MCF 10A (cell line): ENCODE measurements at places on chromosomes 5 and 9. TPM values are rescaled to one million over a fixed set of nuclear protein-coding genes. Genes with fewer than 3 reads are reported as not detected.

CD274 gene
- total RNA-seq = 1.9 and 2.6 TPM in 2 replicates

GRCh38 chr5:42620579-42621216 is 135.9 kb upstream of the CCDC152 start:
- DNase-seq = peak; percentile 70

DNA sequence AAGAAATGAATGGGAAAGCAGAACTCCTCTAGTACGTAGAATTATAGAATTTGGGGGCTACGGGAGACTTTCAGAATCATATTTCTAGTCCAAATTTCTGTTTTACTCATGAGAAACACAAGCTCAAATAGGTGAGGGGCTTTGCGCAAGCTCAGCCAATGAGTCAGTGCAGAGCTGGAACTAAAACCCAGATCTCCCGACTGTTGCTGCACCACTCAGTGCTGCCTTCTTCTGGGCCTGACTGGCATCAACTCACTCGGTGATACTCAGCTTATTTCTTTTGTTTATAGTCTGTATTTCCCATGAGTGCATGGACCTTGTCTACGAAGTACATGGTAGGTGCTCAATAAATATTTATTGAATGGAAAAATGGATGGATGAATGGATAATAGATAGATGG is 280.2 kb downstream of the CDK5RAP2 start:
- peak; percentile 49 for DNase-seq

GRCh38 chr5:142262683-142263082 is 62.1 kb downstream of the SPRY4 start:
- no peak for DNase-seq

CCDC187 gene
- not detected in 2 replicates for total RNA-seq

SLC46A2 gene
- not detected in 2 replicates for total RNA-seq

IFNA17 gene
- total RNA-seq = not detected in 2 replicates

- DNase-seq = no peak
Measured at GRCh38 chr5:84014966-84015365, 294.3 kb upstream of the HAPLN1 start.

DNA sequence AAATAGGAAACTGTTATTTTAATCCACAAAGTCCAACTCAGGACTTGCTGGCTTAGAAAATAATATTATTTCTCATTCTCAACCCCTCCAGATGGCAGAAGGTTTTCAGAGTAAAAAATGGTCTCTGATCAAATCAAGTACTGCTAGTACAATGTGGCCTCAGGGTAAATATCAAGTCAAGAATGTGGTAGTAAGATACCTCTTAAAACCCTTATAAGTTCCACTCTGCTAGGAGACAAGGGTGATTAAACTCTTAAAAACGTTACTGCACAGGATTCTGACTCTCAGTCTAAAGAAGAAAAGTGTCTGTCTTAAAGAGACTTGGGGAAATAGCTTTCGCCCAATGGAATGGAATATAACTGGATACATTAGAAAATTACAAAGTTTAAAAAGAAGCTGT is 120.8 kb upstream of the PDE4D start:
- no peak for DNase-seq

DNA sequence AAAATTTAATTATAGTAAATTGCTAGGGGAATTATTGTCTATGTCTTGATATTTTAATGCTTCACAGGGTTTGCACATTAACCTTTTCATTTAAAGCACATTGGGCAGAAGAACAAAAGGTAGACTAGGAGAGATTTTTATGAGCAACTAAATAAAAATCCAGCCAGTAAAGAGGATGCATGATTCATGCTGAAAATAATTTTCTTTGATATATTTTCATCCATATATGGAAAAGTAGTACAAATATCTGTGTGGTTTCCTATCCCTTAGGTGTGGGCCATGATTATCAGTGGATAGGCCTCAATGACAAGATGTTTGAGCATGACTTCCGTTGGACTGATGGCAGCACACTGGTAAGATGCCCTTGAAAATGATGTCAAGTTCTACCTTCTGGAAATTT is 83.1 kb downstream of the VCAN start:
- no peak for DNase-seq

DNA sequence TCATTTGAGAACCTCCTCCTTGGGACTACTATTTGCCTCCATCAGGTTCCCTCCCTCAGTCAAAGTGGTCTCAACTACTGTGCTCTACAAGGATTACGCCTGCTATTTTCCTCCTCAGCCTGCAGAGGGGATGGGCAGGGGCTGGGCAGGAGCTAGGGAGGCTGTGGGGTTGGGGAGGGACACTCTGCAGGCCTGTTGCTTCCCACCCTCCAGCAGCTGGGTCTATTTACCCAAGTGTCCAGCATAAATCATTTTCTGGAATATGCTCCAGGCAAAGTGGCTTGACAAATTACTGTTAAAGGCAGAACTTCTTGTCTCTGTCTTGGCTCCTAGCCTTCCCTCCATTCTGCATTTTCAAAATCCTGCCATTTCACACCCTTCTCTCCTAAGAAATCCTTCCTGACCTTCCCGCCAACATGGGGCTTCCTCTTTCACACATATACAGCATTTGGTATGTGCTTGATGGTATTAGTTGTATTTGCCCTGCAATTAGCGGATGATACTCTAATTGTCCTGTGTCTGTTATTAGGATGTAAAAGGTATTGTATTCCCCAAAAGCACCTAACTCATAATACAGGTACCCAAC is 106.7 kb downstream of the EFNA5 start:
- no peak for DNase-seq

PCDHGB3 gene
- 0.33 and 0.56 TPM in 2 replicates for total RNA-seq

ZDHHC11B gene
- 0.17 TPM in 1 of 2 replicates, not detected in the other for total RNA-seq

LVRN gene
- 0.71 and 0.77 TPM in 2 replicates for total RNA-seq

FBP2 gene
- total RNA-seq = not detected in 2 replicates

GRCh38 chr9:128201441-128202369 is 1.5 kb upstream of the DNM1 start:
- DNase-seq = no peak

- DNase-seq = no peak
Measured at GRCh38 chr5:113950186-113950585, 411.7 kb upstream of the KCNN2 start.

DNA sequence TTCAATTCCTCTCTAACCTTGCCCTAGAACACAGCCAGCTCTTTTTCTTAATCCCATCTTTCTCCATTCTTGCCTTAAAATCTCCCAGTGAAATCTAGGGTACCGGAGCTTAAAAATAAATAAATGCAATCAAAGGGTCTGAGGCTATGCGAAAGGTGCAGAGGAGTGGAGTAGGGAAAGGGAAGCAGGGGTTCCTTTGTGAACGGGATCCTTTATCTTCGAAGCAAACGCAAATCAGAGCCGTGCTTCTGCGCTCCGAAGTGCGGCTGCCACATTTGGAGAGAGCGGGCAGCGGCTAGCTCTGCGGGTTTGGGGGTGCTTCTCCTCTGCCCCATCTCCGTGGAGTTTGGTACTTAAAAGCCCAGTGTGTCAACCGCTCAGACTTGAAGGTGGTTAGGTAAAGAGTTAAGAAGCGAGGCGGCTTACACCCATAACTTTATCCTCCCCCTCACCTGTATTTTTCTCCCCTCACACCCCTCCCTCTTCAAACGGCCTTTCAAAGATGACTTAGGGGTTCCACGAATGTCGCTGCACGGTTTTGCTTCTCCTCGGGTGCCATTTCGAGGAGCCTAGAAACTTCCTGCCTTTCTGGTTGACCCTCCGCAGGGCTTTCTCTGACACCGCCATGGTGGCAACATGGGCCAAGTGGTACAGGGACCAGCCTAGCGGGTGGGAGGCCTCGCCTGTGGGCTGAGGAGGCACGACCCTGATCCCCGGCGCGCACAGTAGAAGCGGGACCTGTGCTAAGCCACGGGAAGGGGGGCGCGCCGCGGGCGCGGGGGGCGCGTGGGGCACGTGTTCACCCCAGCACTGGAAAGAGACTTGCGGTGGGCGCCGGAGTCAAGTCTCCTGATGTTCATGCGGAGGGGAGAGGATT is 31.7 kb upstream of the NFIB start:
- DNase-seq = no peak

DNA sequence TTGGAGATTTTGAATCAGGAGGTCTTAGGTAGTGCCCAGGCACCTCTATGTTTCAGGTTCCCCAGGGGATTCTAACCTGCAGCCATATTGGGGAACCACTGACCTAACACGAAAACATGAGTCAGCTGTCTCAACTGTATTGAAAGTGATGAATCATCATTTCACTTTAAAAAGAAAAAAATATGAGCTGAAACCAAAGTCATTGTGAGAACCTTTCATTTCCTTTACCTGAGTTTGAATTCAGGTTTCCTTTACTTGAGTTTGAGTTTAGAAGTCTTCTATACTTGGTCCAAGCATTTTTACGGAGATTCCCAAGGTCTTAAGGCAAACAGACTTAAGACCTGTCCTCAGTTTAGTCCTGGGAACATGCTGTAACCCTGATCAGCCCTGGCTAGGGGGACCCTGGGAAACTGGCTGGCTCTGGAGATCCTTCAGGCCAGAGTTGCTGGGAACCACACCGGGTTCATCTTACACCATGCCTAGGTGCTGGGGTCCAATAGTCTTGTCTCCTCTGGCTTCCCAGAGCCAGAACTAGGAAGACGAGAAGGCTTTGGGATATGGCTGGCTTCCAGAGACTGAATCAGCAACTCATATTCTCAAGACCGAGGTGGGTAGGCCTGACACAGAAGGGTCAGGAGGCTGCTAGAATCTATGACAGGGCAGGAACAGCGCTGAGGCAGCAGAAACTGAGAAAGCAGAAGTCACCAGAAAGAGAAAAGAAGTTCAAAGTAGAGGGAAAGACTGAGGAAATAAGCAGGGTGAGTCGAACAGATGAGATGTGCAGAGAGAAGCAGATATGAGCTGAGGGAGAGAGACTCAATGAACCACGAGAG is 16.4 kb upstream of the PDCD1LG2 start:
- DNase-seq = peak; percentile 88

EGFL7 gene
- total RNA-seq = 3.9 and 4.3 TPM in 2 replicates

GRCh38 chr5:171418982-171419687 is at the start of gene FGF18:
TSS of gene FGF18 (plus strand) at chr5:171419647. CDS start at chr5:171420200, 553 bp downstream.
- DNase-seq = peak; percentile 66

TRIP13 gene
- 13.7 and 21.4 TPM in 2 replicates for total RNA-seq

DNA sequence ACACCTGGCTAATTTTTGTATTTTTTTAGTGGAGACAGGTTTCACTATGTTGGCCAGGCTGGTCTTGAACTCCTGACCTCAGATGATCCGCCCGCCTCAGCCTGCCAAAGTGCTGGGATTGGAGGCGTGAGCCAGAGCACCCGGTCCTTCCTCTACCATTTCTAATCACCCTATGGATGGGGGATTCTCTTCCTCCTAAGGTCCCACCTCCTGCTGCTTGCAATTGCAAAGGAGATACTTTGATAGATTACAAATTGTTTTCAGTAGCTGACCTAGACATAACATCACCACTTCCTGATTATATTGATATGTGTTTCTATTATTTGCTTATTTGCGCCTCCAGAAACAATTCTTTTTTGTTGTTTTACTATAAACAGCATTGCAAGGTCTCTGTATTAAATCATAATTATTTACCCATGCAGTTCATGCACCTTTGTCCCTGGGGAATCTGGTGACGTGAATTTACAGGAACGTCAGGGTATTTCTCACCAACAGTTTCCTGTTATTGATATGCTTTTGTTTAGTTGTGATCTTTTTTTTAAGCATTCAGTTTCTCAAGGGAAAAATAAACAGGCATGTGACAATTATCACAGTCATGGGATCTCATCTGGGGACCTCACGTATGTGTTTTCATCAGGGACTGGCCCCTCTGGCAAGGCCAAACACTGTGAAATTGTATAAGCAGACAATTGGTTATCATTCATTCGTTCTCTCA is 43.2 kb downstream of the ESM1 start:
- DNase-seq = no peak

KCNMB1 gene
- not detected in 2 replicates for total RNA-seq

- DNase-seq = no peak
Measured at GRCh38 chr5:178577376-178577839, 12.8 kb downstream of the COL23A1 start.

DNA sequence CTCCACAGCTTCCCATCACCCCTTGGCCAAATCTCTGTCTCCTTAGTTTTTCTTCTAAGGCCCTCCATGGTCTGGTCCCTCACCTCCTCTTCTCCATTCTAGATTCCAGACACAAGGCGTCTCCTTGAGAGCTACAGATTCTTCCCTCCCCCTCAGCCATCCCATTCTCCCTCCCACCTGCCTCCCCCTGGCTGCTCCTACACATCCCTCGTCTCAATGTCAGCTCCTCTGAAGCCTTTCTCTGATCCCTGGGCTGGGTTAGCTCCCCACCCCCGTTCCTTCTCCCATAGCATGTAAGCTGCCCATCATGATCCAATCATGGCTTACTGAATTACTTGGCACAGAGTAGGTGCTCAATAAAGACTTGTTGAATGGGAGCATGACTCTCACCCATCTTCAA is 69.0 kb downstream of the ANKH start:
- DNase-seq = no peak
